ENCODE measurements at places on chromosomes 7 and 10. TPM values are rescaled to one million over a fixed set of nuclear protein-coding genes. Genes with fewer than 3 reads are reported as not detected.

CLCN1 gene
- total RNA-seq, result not detected

DNA sequence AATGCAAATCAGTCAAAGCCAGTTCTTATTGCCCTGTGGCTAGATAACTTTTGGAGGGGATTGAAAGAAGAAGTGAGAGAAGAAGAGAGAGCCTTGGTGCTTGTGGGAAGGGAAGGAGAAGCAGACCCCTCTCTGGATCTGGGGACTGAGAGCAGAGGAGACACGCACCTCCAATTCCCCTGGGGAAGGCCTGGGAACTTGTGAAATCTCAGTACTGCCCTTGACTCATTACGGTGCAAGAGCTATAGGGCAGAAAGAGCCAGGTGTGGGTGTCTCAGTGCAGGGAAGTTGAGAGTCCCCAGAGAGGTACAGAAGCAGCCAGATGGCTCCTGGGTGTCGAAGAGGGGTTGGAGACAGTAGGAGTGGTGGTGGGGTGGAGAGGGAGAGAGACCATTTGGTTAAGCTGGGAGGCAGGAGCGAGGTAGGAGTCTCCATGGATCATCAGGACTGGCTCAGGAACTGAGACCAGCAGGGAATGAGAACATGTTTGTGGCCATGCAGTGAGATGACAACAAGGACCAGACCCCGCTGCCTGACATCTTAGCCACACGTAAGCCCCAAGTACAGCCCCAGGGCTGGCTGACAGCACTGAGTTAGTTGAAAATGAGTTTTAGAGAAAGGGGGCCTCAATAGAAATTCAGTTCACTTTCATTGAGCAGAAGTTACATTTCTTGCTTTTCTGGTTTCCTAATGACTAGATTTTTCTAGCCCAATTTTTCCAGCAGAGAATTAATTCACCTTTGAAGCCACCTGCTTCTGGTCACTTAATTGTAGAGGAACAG is 238.2 kb downstream of the BUB3 start:
- H3K27ac ChIP-seq, result no peak overlapping the region
- H3K4me3 ChIP-seq, result no peak overlapping the region
- H3K36me3 ChIP-seq, result no peaks in the 10 kb centered on the region
- DNase-seq, result no peak

ZKSCAN1 gene
- 19.8 TPM for total RNA-seq

GRCh38 chr7:101399759-101400158 is 37.1 kb downstream of the COL26A1 start:
- H3K27ac ChIP-seq, result no peak overlapping the region
- DNase-seq, result no peak
- H3K4me3 ChIP-seq, result no peak overlapping the region
- H3K4me1 ChIP-seq, result no peaks in the 10 kb centered on the region
- H3K36me3 ChIP-seq, result no peaks in the 10 kb centered on the region
- no peaks in the 10 kb centered on the region for H3K27me3 ChIP-seq

DNA sequence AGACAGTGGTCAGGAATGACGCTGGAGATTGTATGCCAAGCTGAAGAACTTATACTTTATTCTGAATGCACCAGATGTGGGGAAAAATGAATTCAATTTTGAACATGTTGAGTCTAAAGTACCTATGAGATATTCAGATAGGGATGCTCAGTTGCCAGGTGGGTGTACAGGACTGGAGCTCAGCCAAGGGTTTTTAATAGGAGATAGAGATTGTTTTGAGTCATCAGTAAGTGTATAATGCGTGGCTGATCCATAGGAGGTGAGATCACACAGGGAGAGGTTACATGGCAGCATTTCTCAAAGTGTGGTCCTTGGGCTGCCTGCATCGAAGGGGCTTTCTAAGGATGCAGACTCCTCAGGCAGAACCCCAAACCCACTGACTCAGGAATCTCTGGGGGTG is 6.8 kb upstream of the HIPK2 start:
- peaks cover 56% of the 10 kb centered on the region for H3K4me1 ChIP-seq
- DNase-seq, result no peak
- H3K27ac ChIP-seq, result no peak overlapping the region
- no peaks in the 10 kb centered on the region for H3K27me3 ChIP-seq

- H3K27ac ChIP-seq, result no peak overlapping the region
- H3K4me1 ChIP-seq, result peaks cover 22% of the 10 kb centered on the region
- no peaks in the 10 kb centered on the region for H3K27me3 ChIP-seq
Measured at GRCh38 chr10:126392469-126392868, 4.2 kb upstream of the ADAM12 start.

DNA sequence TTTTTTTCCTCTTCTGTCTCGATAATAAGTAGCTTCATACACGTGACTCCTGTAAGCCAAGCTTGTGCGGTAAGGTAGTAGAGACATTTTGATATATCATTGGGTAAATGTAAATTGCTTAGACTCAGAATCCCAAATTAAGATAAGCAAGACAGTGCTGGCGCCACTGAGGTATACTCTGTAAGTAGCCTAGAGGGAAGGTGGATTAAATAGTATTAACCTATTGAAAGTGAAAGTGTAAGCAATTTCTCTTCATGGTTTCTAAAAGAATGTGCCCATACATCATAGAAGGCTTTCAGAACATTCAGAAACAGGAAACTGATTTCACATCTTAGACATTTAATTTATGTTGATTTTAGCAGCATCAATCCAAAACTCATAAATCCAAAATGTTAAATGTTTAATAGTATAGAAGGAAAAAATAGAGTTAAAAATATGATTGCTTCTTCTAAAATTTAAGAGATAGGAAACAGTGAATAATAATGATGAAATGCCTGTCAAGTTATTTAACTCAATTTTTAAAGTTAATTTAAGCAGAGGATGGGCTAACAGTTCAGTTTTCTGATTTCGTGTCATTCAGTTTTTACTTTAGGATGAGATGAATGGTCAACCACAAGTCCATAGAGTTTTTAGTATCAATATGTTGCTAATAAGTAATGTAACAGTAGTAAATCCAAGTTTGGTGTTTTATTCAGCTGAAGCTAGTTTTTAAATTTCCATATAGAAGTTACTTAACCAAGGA is 36.8 kb downstream of the LRRC72 start:
- no peaks in the 10 kb centered on the region for H3K36me3 ChIP-seq
- no peaks in the 10 kb centered on the region for H3K4me1 ChIP-seq
- peak overlapping the region; percentile 24 for H3K4me3 ChIP-seq
- no peak overlapping the region for H3K27ac ChIP-seq

DRGX gene
- total RNA-seq, result not detected

DNA sequence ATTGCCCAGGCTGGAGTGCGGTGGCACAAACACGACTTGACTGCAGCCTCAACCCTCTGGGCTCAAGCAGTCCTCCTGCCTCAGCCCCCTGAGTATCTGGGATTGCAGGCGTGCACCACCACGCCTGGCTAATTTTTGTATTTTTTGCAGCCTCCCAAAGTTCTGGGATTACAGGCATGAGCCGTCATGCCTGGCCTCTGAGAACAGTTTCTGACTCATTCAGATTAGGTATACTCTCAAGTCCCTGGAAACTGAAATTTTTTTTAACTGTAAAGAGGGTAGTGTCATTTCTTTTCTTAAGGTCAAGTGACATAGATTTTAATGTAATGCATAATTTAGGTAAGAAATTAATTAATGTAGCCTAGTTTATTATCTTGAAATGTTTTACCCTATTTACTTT is 104.7 kb downstream of the SEPTIN7 start:
- H3K4me3 ChIP-seq, result no peak overlapping the region
- no peaks in the 10 kb centered on the region for H3K36me3 ChIP-seq
- no peaks in the 10 kb centered on the region for H3K27me3 ChIP-seq
- no peaks in the 10 kb centered on the region for H3K4me1 ChIP-seq
- peak overlapping the region; percentile 16 for H3K27ac ChIP-seq

GRCh38 chr7:51162724-51163329 is 153.8 kb downstream of the COBL start:
- peaks cover 2% of the 10 kb centered on the region for H3K4me1 ChIP-seq
- no peaks in the 10 kb centered on the region for H3K27me3 ChIP-seq
- H3K27ac ChIP-seq, result no peak overlapping the region
- H3K36me3 ChIP-seq, result no peaks in the 10 kb centered on the region

DNA sequence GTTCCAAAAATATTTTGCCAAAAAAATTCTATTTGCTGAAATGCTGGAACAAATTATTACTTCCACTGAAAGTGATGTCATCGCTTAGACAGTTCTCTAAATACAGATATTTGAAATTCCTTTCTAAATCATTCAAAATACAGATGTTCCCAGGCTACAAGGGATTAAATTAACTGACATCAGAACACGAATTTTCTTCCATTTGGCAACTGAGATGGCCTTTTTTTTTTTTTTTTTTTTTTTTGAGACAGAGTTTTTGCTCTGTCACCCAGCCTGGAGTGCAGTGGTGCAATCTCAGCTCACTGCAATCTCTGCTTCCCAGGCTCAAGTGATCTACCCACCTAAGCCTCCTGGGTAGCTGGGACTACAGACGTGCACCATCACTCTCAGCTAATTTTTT is 57.0 kb downstream of the P4HA1 start:
- no peak overlapping the region for H3K4me3 ChIP-seq
- H3K4me1 ChIP-seq, result peaks cover 15% of the 10 kb centered on the region
- H3K27me3 ChIP-seq, result no peaks in the 10 kb centered on the region
- no peak for DNase-seq
- H3K27ac ChIP-seq, result peak overlapping the region; percentile 29

KLF14 gene
- not detected for total RNA-seq

DNA sequence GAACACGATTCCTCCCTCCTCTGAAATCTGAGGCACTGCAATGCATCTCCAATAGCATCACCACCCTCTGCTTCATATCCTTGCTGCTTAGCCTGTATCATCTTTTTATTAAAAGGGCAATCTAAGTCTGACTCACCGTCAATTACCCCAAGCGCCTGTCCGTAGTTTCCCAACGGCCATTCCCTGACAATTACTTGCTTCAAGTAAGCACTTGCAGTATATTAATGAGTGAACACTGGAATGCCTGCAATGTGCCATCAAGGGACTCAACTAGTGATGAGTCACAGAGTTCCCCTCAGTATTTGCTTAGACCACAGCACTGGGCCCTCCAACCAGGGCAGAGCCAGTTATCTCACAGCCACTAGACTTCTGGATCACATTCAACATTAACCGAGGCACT is 19.5 kb upstream of the PPP1R3C start:
- peak overlapping the region; percentile 54 for H3K27ac ChIP-seq
- peaks cover 4% of the 10 kb centered on the region for H3K4me1 ChIP-seq
- H3K36me3 ChIP-seq, result no peaks in the 10 kb centered on the region
- no peak for DNase-seq
- no peak overlapping the region for H3K4me3 ChIP-seq
- no peaks in the 10 kb centered on the region for H3K27me3 ChIP-seq

DNA sequence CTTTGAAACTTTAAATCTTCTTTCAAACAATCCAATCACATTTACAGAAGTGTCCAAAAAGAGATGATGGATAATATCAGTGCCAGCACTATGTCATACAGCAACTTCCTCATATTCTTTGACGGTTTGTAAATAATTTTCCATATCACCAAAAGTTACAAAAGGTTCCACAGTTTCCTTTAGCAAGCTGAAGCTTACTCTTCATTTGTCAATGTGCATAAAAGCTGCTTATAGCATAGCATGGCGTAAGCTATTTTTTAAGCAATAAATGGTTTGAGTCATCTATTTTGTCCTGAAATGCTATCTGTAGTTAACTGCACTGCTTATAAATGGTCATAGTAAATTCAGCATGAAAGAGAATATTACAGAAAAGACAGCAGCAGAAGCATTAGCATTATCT is 95.1 kb downstream of the ETV1 start:
- H3K36me3 ChIP-seq, result no peaks in the 10 kb centered on the region
- no peaks in the 10 kb centered on the region for H3K27me3 ChIP-seq
- no peaks in the 10 kb centered on the region for H3K4me1 ChIP-seq
- H3K4me3 ChIP-seq, result no peak overlapping the region

FLNC gene
- total RNA-seq, result 4.3 TPM

PHTF2 gene
- 6.5 TPM for total RNA-seq

DNA sequence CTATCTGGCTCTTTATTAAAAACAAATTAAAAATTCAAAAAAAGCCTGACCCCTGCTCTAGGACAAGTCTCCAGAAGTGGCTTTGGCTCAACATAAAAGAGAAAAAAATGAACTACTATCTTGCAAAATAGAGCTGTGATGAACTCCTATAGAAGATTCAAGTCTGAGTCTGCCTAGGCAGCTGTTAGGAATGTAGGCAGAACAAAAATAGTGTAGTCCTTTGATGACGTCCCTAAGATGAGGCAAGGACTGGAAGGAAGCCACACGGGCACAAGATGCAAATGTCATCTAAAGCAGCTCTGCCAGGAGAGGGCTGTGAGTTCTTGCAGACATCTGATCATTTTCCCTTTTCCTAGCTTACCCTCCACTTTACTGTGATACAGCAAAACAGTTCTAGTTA is 20.5 kb downstream of the ASNS start:
- H3K4me3 ChIP-seq, result no peak overlapping the region
- peaks cover 55% of the 10 kb centered on the region for H3K36me3 ChIP-seq
- H3K27me3 ChIP-seq, result no peaks in the 10 kb centered on the region

DNA sequence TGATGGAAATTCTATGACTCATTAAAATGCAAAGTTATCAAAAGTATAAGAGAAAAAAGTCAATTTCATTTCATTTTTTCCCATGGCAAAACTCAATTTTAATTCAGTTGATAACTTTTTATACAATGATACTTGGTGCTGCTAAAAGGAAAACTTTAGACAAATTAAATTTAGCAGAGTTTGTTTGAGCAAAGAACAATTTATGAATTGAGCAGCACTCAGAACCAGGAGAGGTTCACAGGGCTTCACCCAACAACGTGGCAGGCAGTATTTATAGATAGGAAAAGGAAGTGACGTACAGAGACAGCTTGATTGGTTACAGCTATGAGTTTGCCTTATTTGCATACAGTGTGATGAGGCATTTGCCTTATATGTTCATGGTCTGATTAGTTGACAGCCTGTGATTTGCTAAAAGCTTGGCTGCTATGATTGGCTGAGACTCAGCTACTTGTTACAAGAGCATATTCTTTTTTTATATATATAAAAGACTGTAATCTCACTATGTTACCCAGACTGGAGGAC is 157.2 kb upstream of the CELF2 start:
- H3K36me3 ChIP-seq, result no peaks in the 10 kb centered on the region
- H3K27ac ChIP-seq, result no peak overlapping the region
- DNase-seq, result no peak
- no peak overlapping the region for H3K4me3 ChIP-seq
- no peaks in the 10 kb centered on the region for H3K4me1 ChIP-seq
- no peaks in the 10 kb centered on the region for H3K27me3 ChIP-seq

TM9SF3 gene
- total RNA-seq, result 86.4 TPM

DNA sequence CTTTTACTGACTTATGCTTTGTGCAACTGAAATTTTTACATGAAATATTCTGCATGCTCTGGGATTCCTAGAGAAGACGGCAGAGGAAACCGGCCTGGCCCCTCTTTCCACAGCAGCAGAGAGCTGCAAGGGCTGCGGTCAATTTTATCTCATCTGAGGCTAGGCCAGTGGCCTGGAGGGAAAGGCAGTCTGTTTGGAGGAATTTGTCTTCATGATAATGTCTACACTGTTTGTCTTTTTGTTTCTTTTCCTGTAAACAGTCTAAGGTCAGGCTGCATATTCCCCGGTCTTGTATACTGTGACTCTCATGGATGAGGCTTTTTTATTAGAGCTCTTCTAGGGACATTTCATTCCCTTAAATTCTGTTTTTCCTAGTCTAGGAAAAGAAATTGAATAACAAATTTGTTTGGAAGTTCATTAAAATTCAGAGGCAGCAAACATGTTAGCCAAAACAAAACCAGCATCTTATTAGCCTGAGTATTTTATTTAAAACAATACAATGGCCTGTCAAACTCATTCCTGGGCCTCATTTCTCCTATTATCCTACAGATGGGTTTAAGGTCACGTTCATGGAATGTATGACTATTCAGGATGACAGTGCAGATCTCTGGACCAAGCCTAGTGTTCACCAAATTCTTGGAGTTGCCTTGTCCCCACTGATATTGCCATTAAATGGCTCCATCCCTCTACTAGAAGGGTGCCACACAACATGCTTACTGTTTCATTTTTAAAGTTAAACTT is 26.4 kb downstream of the LAMB4 start:
- no peak overlapping the region for H3K4me3 ChIP-seq
- H3K36me3 ChIP-seq, result no peaks in the 10 kb centered on the region
- no peaks in the 10 kb centered on the region for H3K4me1 ChIP-seq
- no peak for DNase-seq
- no peaks in the 10 kb centered on the region for H3K27me3 ChIP-seq
- no peak overlapping the region for H3K27ac ChIP-seq

RBM20 gene
- total RNA-seq, result 4.5 TPM

GLRX3 gene
- total RNA-seq, result 115 TPM
